ENCODE measurements at places on chromosomes 4 and X. TPM values are rescaled to one million over a fixed set of nuclear protein-coding genes. Genes with fewer than 3 reads are reported as not detected.

Gene TLR6
- 1.8 TPM for total RNA-seq

Gene NELFA
- 23.5 TPM for total RNA-seq

Gene HOPX
- not detected for total RNA-seq

Gene UGT2A3
- total RNA-seq: not detected

Gene HGFAC
- 0.07 TPM for total RNA-seq

Gene HAND2
- 0.72 TPM for total RNA-seq

Gene ARHGAP24
- 5.7 TPM for total RNA-seq

Gene KLHL13
- total RNA-seq: 0.27 TPM

Gene FRYL
- 12.0 TPM for total RNA-seq

Gene SLC26A1
- total RNA-seq: 0.27 TPM

Gene GRID2
- total RNA-seq: not detected

Gene ZDHHC15
- total RNA-seq: not detected

Gene C4orf51
- total RNA-seq: not detected

Gene BEX5
- not detected for total RNA-seq

Gene MAGEB1
- not detected for total RNA-seq

Gene GAK
- total RNA-seq: 36.0 TPM

Gene SYTL4
- 3.8 TPM for total RNA-seq

Gene CYP2U1
- 1.5 TPM for total RNA-seq

Gene RAB39B
- 0.55 TPM for total RNA-seq

Gene FAM236D
- not detected for total RNA-seq

Gene AR
- total RNA-seq: 2.7 TPM

Gene ADAMTS3
- not detected for total RNA-seq

Gene TXK
- total RNA-seq: not detected

Gene SMR3B
- not detected for total RNA-seq

Gene DCLK2
- total RNA-seq: 9.9 TPM

Gene MAGEA10
- 0.07 TPM for total RNA-seq

Gene FRAS1
- total RNA-seq: 1.7 TPM

Gene SMIM31
- not detected for total RNA-seq

Gene ZRSR2
- 10.2 TPM for total RNA-seq

Gene MSX1
- 4.8 TPM for total RNA-seq

Gene VCX
- total RNA-seq: not detected

Measured in A549 treated with GW870086 at 1 μM for 4 hours (cell line).